ENCODE measurements at places on chromosomes 3 and 15.
A peak's percentile ranks its signal among the peaks of the same experiment; 100 is the strongest.

DNA sequence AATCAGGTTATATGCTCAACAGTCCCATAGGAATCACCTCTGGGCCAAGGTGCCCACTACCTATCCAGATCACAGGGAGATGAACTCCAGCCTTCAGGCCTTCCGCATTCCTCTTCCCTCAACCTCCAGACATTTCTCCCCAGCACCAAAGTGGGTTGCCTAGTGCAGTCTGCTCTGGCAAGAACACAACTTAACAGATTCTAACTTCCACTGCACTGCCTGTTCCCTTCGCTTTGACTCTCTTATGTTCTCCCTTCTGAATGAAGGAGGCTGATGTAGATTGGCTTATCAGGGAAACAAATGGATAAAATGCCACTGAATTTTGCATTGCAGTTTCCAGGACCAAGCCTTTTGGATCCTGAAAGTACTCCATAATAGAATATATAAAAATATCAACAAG, 106.3 kb downstream of the SRGAP3 start:
- no peak for DNase-seq

- peak; percentile 55 for DNase-seq
These were observed 141.4 kb downstream of the RBPMS2 start for GRCh38 chr15:64634027-64634426.

DNA sequence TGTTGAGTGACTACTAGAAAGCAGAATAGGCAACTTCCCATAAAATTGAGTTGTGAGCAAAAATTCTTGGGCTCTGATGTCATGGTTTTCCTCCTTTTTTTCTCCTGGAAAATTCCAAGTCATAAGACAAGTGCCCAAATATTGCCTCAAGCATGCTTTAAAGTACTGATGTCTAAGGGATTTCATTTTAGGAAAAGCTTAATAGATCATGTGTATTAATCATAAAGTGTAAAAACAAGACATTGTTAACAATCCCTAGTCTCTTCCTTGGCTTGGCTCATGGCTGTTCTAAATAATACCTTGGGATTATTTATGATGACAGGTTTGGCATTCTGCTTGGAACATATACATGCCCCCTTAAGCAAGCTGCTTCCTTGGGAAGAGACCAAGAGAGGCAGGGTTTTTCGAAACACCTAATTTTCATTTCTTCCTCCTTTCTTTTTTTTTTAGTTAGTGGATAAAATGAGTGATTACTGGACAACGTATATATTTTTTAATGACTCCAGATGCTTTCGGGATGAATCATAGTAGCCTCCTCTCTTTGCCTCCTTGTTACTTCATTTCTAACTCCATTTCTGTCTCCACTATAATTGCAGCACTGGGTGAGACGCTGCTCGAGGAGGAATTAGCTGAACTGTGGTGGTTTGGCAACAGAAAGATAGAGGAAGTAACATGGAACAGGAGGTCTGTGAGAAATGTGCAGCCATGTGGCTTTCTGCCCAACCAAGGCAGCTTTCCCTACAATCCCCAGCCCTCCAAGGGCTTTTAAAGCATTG, 104.9 kb downstream of the TPRG1 start:
- no peak for DNase-seq

- DNase-seq = no peak
These were observed 194.1 kb downstream of the KCNH8 start for GRCh38 chr3:19342389-19342788.

- no peak for DNase-seq
These were observed 27.6 kb upstream of the P2RY13 start for GRCh38 chr3:151356794-151357462.

GRCh38 chr15:51721199-51721960, 16.1 kb downstream of the LYSMD2 start:
- DNase-seq = no peak

DNA sequence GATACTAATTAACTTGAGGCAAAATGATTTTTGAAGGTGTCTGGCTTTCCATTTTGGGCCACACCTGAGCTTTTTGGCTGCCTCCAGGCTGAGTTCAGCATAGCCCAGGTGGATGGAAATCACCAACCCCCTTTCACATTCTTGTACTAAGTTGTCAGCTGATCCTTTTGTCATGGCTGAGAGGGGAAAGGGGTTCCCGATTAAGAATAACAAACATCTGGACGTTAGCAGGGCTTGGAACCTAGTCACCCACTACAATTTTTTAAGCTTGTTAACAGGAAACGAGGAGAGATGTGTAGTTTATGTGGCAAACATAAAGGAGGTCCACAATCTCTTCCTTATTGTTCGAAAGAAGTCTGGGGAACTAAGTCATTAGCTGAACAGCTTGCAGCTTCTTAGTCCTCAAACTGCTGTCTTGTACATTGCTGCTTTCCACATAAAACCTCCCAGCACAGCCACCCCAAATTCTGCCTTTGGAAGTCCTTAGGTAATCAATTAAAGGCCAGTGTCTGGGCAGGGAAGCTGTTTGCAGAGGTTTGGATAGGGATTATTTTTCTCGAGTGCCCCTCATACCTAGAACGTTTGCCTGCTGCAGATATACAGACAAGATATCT, 5.0 kb downstream of the NR2F2 start:
- no peak for DNase-seq

- no peak for DNase-seq
These were observed 280.7 kb downstream of the NFKBIZ start for GRCh38 chr3:102129760-102130608.

- DNase-seq = no peak
These were observed 3.3 kb upstream of the SLC22A14 start for GRCh38 chr3:38278841-38279240.

DNA sequence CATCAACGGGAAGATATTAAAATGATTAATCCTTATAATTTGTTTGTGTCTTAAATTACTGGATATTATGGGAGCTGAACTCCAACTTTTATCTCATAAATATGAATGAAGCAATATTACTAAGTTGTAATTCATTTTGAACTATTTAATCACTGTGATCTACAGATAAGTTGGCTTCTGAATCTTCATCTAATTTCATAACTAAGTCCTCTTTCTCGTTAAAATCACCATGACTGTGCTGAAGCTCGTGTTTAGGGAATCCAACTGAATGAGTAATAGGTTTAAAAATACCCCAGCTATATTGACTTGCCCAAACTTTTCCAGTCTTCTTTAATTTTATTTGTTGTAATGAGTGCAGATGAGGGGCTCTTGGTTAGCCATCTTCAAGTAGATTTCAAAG, 14.1 kb downstream of the MDFIC2 start:
- no peak for DNase-seq

DNA sequence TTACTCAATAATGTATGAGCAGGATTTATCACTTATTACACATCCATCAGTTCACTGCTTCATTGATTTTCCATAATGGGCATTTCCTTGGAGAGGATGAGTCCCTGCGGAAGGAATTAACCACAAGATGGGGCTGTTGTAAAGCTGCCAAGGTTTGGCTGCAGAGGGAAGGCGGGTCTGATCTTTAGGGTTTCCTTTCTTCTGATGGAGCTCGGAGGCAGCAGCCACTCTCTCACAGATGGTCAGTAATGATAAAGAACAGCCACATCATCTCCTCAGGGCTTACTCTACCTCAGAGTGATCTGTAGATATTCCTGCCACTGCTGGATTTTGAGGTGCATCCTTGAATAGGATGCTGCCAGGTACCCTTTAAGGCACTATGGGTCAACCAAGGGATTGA, 115.2 kb downstream of the USP13 start:
- no peak for DNase-seq

- DNase-seq = no peak
These were observed 284.2 kb upstream of the TPM1 start for GRCh38 chr15:62758126-62758951.

All from activated CD8-positive, alpha-beta memory T cell treated with anti-CD3 and anti-CD28 coated beads, Interleukin-2, amount 50 U/mL, for 48 hours (primary cell).